ENCODE measurements at places on chromosomes 5 and 9.

DNA sequence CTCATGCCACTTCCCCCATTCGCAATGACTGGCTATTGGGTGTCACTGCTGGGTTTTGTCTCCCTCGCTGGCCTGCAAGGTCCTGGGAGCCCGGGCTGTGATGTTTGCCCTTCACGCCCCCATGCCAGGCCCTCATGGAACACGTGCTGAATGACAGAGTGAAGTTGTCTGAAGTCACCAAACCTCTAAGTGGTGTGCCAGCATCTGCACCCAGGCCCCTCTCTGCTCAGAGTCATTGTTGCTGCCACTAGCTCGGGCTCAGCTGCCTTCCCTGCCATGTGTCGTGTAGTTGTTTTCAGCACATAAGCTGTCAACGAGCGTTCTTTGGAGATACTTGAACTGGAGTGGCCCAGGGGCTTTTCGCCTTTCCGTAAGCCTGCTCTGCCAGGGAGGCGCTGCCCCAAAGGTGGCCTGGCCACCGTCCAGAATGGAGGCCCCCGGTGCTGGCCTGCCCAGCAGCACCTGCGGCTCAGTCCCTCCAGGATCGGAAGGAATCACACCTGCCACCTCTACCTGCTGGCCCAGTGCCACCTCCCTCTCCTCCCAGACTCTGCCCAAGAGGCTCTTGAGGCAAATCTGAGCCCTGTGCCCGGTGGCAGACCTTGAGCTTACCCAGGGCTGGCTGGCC, 250.1 kb downstream of the PBX3 start:
- DNase-seq = no peak

- DNase-seq = no peak
Observed at GRCh38 chr5:43661102-43661501, 58.1 kb downstream of the NNT start.

DNA sequence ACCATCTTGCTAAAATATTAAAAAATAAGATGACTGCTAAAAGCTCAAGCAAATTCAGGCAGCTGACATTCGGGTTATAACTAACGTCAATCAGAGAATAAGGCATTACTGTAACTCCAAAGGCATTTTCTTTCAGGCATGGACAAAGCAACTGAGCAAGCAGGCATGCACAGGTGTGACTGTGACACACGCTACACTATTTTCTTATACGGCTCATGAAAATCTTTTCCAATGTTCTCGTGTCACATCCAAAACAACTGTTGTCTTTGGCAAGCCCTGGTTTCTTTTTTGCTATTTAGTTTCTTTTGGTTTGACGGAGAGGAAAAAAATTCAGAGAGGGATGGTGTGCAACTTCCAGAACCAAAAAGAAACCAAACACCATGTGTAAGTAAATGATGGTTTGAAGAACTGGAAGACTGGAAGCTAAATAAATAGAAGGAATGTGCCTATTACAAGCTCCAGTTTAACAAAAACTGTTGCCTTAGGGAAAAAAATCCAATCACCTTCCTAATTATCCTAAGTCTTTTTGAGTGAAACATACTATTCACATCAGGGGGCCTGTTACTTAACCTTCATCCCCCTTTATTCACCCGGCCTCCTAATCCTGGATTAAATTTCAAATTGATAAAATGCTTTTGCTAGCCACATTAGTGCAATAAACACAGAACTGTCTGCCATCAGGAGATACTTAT, 277.6 kb downstream of the PSAT1 start:
- DNase-seq = no peak

GRCh38 chr5:99998319-99998718, 536.9 kb upstream of the FAM174A start:
- no peak for DNase-seq

- DNase-seq = no peak
Observed at GRCh38 chr9:69822116-69822750, 1.6 kb downstream of the CFAP95 start.

- no peak for DNase-seq
Observed at GRCh38 chr5:175752826-175753535, 95.1 kb downstream of the HRH2 start.

GRCh38 chr5:82522897-82523296, 244.7 kb upstream of the RPS23 start:
- no peak for DNase-seq

GRCh38 chr9:126915281-126915816, 767 bp downstream of the RALGPS1 start:
- DNase-seq = no peak

- no peak for DNase-seq
Observed at GRCh38 chr9:92727716-92728700, 36.6 kb downstream of the BICD2 start.

Data from caudate nucleus (tissue), 63 donors.